ENCODE measurements at places on chromosomes 2 and 18.

GRCh38 chr2:27875089-27875881, 14.9 kb downstream of the RBKS start:
- no peak overlapping the region for H3K27ac ChIP-seq
- no peaks in the 10 kb centered on the region for H3K27me3 ChIP-seq
- H3K4me1 ChIP-seq = no peaks in the 10 kb centered on the region

DNA sequence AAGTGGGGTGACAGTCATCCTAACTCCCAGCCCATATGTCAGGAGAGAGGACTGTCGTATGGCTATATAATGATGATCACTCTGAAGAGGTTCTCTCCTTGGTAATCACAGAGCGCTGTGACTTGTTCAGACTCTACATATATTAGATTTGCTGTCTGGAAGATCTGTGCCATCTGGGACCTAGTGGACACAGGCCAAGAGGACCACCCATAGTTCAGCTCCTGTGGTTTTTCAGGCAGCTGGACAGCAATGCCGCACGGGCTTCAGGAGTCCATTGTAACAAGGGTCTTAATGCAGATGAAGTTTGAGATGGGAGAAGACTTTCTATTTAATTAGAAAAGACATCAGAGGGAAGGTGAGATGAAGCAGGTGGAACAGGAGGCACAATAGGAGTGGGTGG, 40.1 kb upstream of the EPHA4 start:
- H3K27ac ChIP-seq = no peak overlapping the region
- H3K36me3 ChIP-seq = no peaks in the 10 kb centered on the region
- no peak for DNase-seq
- no peaks in the 10 kb centered on the region for H3K27me3 ChIP-seq

- H3K27me3 ChIP-seq = no peaks in the 10 kb centered on the region
- no peak overlapping the region for H3K4me3 ChIP-seq
- no peaks in the 10 kb centered on the region for H3K36me3 ChIP-seq
- H3K4me1 ChIP-seq = no peaks in the 10 kb centered on the region
These were observed 14.6 kb downstream of the RAB31 start for GRCh38 chr18:9722691-9723090.

GRCh38 chr2:230520875-230521155, 104.8 kb downstream of the SP100 start:
- H3K4me3 ChIP-seq = no peak overlapping the region
- no peak for DNase-seq
- H3K27me3 ChIP-seq = no peaks in the 10 kb centered on the region

- peaks cover 18% of the 10 kb centered on the region for H3K4me1 ChIP-seq
- no peaks in the 10 kb centered on the region for H3K27me3 ChIP-seq
- H3K4me3 ChIP-seq = no peak within 1 kb of the TSS
- DNase-seq = peak; percentile 95
- no peak within 1 kb of the TSS for H3K27ac ChIP-seq
These were observed at the start of gene DTNA for GRCh38 chr18:34709750-34710441. Gene DTNA (plus strand): TSS chr18:34710298. CDS start chr18:34755977, 45,679 bp downstream.

DNA sequence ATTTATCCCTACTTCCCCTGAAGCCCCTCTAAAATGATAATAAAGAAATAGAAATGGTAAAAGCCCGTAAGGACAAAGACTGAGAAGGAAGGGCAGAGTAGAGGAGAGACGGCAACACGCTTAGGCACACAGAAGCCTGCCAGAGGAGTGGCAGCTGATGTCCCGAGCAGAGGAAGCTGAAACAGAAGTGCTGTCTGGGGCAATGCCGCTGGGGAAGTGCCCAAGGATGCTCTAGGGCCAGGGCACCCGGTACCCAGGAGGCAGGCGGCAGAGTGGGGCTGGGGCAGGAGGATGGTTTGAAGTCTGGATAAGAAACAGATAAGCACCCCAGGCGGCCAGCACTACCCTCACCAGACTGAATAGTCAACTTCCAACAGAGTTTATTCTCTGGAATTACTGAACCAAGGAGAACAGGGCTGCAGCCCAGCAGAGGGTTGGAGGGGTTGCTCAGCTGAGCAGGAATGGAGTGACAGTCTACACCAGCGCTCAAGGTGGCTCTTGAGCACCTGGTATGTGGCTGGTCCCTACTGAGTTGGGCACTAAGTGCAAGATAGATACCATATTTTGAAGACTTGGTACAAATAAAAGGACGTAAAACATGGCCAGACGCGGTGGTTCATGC, 22.4 kb downstream of the TMEM37 start:
- no peaks in the 10 kb centered on the region for H3K36me3 ChIP-seq
- H3K4me3 ChIP-seq = no peak overlapping the region
- no peaks in the 10 kb centered on the region for H3K27me3 ChIP-seq
- no peaks in the 10 kb centered on the region for H3K4me1 ChIP-seq
- H3K27ac ChIP-seq = no peak overlapping the region
- no peak for DNase-seq

- H3K4me3 ChIP-seq = no peak overlapping the region
- H3K36me3 ChIP-seq = no peaks in the 10 kb centered on the region
- H3K4me1 ChIP-seq = peaks cover 7% of the 10 kb centered on the region
- no peaks in the 10 kb centered on the region for H3K27me3 ChIP-seq
- DNase-seq = no peak
These were observed 835.8 kb upstream of the VRK2 start for GRCh38 chr2:57210855-57211254.

- peak; percentile 78 for DNase-seq
- H3K36me3 ChIP-seq = no peaks in the 10 kb centered on the region
- peaks cover 16% of the 10 kb centered on the region for H3K27me3 ChIP-seq
- no peaks in the 10 kb centered on the region for H3K4me1 ChIP-seq
These were observed 3.5 kb upstream of the BCL2 start for GRCh38 chr18:63322908-63323634.

GRCh38 chr18:72899338-72899737, 31.6 kb upstream of the NETO1 start:
- H3K4me3 ChIP-seq = no peak overlapping the region
- no peaks in the 10 kb centered on the region for H3K4me1 ChIP-seq
- DNase-seq = no peak
- no peaks in the 10 kb centered on the region for H3K36me3 ChIP-seq
- no peak overlapping the region for H3K27ac ChIP-seq

GRCh38 chr2:37874470-37874869, 50.6 kb upstream of the RMDN2 start:
- H3K36me3 ChIP-seq = no peaks in the 10 kb centered on the region
- no peaks in the 10 kb centered on the region for H3K27me3 ChIP-seq
- no peak for DNase-seq
- H3K4me1 ChIP-seq = peaks cover 36% of the 10 kb centered on the region
- H3K27ac ChIP-seq = no peak overlapping the region

- H3K4me1 ChIP-seq = no peaks in the 10 kb centered on the region
- H3K27ac ChIP-seq = no peak overlapping the region
- no peaks in the 10 kb centered on the region for H3K36me3 ChIP-seq
- DNase-seq = no peak
- no peaks in the 10 kb centered on the region for H3K27me3 ChIP-seq
- H3K4me3 ChIP-seq = no peak overlapping the region
These were observed 41.4 kb upstream of the TMEFF2 start for GRCh38 chr2:192236136-192236535.

GRCh38 chr2:177721087-177721486, 328.5 kb downstream of the AGPS start:
- H3K4me3 ChIP-seq = no peak overlapping the region
- H3K4me1 ChIP-seq = peaks cover 2% of the 10 kb centered on the region
- no peak for DNase-seq
- H3K27ac ChIP-seq = no peak overlapping the region

DNA sequence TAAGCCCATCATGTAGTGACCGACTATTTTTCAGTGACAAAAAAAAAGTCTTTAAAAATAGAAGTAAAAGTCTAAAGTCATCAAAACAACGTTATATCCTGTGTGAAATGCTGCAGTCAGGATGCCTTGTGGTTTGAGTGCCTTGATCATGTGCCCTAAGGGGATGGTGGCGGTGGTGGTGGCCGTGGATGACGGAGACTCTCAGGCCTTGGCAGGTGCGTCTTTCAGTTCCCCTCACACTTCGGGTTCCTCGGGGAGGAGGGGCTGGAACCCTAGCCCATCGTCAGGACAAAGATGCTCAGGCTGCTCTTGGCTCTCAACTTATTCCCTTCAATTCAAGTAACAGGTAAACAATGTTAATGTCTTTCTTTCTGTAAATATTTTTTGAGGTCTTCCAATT, at the start of gene CD28:
Gene CD28 (plus strand): TSS at position 237 of the 400 bp plus-strand sequence. CDS start 58 bp downstream, at position 295.
- H3K4me3 ChIP-seq = no peak within 1 kb of the TSS
- no peaks in the 10 kb centered on the region for H3K4me1 ChIP-seq
- H3K36me3 ChIP-seq = no peaks in the 10 kb centered on the region
- H3K27me3 ChIP-seq = no peaks in the 10 kb centered on the region

DNA sequence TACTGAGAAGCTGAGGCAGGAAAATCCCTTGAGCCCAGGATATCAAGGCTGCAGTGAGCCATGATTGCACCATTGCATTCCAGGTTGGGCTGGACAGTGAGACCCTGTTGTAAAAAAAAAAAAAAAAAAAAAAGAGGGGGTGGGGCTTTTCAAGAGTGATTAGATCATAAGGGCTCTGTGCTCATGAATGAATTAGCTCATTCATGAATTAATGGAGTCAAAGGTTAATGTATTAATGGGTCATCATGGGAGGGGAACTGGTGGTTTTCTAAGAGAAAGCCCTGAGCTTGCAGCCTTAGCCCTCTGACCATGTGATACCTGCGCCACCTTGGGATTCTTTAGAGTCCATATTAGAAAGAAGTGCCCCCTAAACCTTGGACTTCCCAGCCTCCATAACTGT, 4.5 kb downstream of the SLC19A3 start:
- no peak overlapping the region for H3K4me3 ChIP-seq
- no peak overlapping the region for H3K27ac ChIP-seq
- peaks cover 10% of the 10 kb centered on the region for H3K27me3 ChIP-seq
- no peaks in the 10 kb centered on the region for H3K4me1 ChIP-seq
- no peaks in the 10 kb centered on the region for H3K36me3 ChIP-seq

GRCh38 chr2:44280869-44281268, 5.6 kb downstream of the SLC3A1 start:
- DNase-seq = no peak
- H3K4me1 ChIP-seq = no peaks in the 10 kb centered on the region
- no peaks in the 10 kb centered on the region for H3K36me3 ChIP-seq
- no peak overlapping the region for H3K27ac ChIP-seq
- H3K27me3 ChIP-seq = no peaks in the 10 kb centered on the region
- H3K4me3 ChIP-seq = no peak overlapping the region

GRCh38 chr2:63790491-63790890, 51.2 kb upstream of the UGP2 start:
- H3K27me3 ChIP-seq = no peaks in the 10 kb centered on the region
- H3K27ac ChIP-seq = no peak overlapping the region
- peak; percentile 23 for DNase-seq
- no peaks in the 10 kb centered on the region for H3K36me3 ChIP-seq
- no peak overlapping the region for H3K4me3 ChIP-seq
- H3K4me1 ChIP-seq = no peaks in the 10 kb centered on the region

GRCh38 chr2:1876352-1876751, 132.0 kb upstream of the PXDN start:
- no peak overlapping the region for H3K27ac ChIP-seq
- no peaks in the 10 kb centered on the region for H3K4me1 ChIP-seq
- no peaks in the 10 kb centered on the region for H3K27me3 ChIP-seq
- H3K36me3 ChIP-seq = no peaks in the 10 kb centered on the region

DNA sequence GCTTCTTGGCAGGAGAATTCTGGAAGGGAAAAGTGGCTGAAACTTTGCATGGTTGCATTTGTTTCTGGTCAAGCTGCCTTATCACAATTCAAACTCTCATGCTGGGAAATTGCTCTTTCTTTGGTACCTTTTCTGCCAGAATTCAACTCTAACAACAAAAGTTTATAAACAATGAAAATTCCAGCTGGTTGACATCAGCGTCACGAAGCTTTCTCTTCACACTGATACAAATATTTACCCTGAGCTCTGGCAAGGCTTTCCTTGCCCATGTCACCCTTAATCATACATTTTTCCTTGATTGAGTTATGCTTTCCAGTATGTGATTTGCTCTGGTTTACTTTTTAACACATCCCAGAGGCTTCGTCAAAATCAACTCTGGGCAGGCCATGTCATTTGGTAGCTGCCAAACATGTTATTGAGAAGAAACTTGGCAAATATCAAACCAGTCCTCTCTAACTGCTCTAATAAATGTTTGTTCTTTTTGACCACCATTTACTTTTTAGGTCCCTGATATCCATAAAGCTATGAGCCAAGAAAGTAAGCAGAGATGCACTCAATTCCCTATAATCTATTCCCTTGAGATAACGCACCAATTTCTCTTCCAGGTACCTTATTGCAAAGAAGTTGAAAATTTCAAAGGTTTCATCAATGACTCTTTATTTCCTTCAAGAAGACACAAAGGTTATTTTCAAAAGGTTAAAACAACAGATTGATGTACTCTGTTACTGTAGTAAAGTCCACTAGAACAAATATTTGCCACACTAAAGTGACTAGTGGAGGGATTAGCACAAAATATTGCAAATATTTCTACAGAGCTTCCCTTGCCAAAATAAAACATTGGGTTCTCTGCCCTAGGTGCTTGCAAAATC, 1241.1 kb upstream of the ZEB2 start:
- DNase-seq = peak; percentile 86
- H3K27ac ChIP-seq = no peak overlapping the region
- H3K4me1 ChIP-seq = peaks cover 7% of the 10 kb centered on the region
- no peak overlapping the region for H3K4me3 ChIP-seq

DNA sequence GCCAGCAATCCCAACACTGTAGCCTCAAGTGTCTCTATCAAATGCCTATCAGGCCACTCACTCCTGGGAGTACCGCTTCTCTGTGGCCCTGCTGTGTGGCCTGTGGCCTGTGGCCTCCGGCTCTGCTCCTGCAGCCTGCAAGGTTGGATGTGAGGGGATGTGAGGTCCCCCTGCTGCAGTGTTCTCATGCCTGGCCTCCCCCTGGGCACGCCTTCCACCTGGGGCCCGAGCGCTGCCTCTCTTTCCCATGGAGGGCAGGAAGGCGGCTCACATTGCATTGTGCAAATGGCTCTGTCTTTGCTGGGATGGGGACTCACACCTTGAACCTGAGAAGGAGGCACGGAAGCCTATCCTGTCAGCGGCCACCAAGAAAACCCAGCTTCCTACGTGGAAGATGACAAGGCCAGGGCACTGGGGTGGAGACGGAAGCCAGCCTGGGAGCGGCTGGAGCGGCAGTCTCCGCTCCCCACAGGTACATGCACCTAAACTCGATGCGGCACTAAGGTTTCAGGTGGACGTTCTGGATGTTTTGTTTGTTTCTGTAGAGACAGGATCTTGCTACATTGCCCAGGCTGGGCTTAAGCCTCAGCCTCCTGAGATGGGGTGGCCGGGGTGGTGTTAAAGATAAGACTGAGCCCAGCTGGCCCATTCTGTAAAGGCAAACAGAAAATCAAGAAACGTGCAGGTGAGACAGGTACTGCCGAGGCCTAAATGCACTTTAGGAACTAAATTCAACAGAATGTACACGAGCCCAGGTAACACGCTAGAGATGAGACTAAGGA, 140.1 kb downstream of the HDAC4 start:
- H3K27me3 ChIP-seq = no peaks in the 10 kb centered on the region
- H3K4me1 ChIP-seq = peaks cover 20% of the 10 kb centered on the region
- no peak for DNase-seq
- H3K4me3 ChIP-seq = no peak overlapping the region

DNA sequence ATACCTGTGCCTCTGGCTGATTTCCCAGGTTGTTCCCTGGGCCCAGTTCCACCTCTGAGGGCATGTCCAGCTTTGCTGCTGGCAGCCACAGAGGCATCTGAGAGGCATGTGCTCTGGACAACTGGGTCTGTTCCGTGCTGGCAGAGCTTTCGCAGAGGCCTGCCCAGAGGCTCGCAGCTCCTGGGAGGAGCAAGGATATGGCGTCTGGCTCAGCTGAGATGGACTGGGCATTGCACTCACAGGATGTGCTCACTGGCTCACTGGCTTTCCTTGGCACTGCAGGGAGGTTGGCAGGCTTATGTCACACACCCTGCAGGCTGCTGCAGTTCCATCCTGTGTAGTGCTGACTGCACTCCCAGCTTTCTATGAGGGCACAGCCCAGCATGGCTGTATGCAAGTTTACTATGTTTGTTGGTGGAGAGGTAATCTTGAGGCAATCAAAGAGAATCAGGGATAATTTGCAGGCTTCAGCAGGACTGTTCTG, 172.3 kb downstream of the PRKCE start:
- H3K36me3 ChIP-seq = no peaks in the 10 kb centered on the region
- H3K27me3 ChIP-seq = no peaks in the 10 kb centered on the region
- DNase-seq = no peak
- H3K4me1 ChIP-seq = no peaks in the 10 kb centered on the region
- H3K27ac ChIP-seq = no peak overlapping the region
- no peak overlapping the region for H3K4me3 ChIP-seq

Measured in cardiac muscle cell (in vitro differentiated cells and primary cell).